ENCODE measurements at places on chromosomes 12 and 14. TPM values are rescaled to one million over a fixed set of nuclear protein-coding genes. Genes with fewer than 3 reads are reported as not detected.

GRCh38 chr14:103675957-103676356, 39.3 kb downstream of the XRCC3 start:
- DNase-seq: no peak

GRCh38 chr12:19434538-19434937, 4.8 kb upstream of the AEBP2 start:
- DNase-seq: no peak

GRCh38 chr14:95098984-95099599, 58.2 kb downstream of the DICER1 start:
- no peak for DNase-seq

RAD9B gene
- total RNA-seq: 2.0 TPM
